CD4-positive, alpha-beta T cell treated with Interleukin-4 for 1 hour (primary cell): ENCODE measurements at places on chromosomes 7 and 10.

DNA sequence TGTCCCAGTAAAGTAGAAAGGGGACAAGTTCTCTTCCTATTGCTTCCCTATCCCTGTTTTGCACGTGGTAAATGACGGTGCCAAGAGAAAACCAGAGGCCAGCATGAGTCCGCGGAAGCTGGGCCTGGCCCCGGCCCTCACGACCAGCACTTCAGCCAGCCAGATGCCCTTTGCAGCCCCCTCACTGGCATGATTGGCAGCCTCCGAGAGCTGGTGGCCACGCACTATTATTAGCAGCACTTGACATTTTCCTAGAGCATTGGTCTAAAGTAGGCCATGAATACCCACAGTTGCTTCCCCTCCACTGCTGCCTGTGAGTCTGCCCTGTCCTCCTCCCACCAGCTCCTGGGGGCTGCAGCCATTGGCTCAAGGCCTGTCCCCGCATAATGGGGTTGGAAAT, 369.1 kb downstream of the PLXNA4 start:
- no peak for DNase-seq

GRCh38 chr7:109020251-109020650, 450.6 kb downstream of the DNAJB9 start:
- DNase-seq = no peak

DNA sequence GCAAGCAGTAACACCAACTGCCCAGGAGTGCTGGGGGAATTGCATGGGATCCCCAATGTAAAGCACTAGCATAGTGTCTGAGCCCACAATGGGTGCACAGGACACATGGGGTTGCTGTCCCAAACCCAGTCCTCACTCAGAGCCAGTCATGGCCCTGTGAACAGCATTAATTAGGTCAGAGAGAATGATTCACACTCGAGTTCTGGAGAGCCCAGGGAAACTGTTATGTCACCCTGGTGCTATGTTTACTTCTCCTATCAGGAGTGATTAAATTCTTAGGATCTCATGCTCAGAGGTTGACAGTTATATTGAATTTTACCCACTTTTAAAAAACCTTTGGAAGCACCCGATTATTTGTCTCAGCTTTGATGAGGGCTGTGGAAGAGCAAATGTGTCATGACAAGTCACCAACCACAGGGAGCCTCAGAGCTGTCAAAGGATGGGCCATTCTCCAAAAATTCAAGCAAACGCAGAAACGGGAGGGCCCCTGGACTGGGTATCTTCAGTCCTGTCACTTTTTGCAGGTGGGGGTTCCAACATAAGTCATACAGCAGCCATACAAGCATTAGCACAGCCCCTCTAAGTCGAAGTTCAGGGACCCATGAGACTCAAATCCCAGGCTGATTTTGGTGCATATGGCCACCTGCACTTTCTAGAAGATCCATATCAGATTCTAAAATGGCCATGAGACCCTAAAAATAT, 1.3 kb upstream of the RASSF4 start:
- DNase-seq = no peak

DNA sequence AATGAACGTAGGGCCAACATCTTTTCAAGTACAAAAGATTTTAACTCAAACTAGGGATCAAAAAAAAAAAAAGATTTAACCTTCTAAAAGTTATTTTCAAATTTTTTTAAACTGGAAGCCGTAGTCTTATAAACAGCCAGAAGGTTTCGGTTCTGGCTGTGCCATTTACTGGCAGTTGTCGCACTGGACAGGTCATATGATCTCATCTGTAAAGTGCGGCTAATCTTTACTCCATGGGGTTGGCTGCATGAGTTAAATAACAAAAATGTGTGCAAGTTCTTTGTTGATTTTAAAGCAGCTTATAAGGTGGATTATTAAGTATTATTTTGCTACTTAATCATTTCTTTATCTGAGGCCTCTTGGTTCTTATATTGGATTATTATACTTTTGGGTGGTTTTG, 36.6 kb downstream of the TRUB1 start:
- DNase-seq = no peak

DNA sequence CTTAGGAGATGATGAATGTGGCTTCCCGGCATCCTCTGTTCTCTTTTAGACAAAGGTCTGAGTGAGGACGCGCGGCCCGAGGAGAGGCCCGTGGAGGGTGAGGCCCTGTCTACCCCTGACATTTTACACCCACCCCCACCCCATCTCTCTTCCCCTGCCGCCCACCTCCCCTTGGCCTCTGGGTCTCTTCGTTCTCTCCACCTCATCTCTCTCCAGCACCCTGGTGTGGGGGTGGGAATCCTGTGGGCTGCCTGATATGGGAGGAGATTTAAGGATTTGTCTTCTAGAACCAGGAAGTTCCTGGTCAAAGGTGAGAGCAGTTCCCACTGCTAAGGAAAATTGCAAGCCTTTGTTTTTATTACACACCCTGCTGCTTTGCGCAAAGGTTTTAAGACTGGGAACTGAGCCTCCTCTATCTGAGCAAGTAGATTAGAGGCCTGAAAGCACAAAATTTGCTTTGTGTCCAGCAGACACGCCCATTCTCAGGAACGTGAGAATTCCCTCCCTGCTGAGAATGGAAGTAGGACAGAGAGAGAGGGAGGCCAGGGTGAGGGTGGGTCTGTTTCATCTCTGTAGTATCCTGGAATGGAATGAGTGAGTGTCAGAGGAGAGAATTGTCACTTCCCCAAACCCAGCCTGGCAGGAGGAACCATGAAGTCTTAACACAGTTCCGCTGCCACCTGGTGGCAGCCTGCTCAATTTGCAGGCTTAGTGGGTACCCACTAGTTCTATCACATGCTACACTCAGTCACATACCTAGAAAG, 91.2 kb downstream of the GTF2IRD1 start:
- peak; percentile 26 for DNase-seq

- no peak for DNase-seq
Measured at GRCh38 chr10:128642502-128642901, 516.3 kb upstream of the MKI67 start.

DNA sequence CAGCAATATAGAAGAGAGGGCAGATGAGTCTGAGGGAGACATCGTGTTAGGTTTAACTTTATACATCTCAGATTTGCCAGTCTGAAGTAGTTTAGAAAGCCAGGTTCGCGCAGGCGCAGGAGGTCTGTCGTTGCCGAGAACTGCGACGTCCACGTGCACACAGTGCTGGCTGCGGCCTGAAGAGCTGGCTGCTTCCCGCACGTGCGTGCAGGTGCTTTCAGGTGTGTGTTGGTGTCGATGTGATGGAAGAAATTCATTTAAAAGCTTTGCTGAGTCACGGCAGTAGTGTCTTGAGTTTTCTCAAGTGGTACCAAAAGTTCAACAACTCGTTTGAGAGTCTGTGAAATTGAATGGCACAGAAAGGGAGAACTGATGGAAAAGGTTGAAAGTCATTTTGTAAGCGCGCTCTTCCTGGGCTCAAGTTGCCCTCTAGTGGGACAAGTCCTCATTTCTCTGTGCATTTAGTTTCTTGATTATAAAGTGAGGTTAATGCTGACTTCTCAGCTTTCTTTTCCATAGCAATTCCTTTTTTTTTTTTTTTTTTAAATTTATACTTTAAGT, 18.6 kb downstream of the WDR37 start:
- peak; percentile 29 for DNase-seq

DNA sequence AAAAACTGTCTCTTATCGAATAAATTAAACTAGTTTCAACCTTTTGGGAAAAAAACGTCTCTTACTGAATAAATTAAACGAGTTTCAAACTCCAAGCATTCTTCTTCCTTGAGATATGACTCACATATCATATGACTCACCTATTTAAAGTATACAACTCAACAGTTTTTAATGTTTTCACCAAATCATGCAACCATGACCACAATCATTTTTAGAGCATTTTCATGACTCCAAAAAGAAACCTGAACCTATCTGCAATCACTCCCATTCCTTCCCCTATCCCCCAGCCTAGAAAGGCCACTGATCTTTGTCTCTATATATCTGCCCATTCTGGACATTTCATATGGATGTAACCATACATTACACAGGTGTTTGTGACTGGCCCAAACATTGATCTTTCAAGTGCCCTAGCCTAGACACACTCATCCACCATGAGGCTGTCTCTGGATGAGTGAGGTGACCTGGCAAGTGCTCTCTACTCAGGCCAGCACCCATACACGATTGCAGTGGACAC, 115.3 kb downstream of the PIP4K2A start:
- DNase-seq = no peak

DNA sequence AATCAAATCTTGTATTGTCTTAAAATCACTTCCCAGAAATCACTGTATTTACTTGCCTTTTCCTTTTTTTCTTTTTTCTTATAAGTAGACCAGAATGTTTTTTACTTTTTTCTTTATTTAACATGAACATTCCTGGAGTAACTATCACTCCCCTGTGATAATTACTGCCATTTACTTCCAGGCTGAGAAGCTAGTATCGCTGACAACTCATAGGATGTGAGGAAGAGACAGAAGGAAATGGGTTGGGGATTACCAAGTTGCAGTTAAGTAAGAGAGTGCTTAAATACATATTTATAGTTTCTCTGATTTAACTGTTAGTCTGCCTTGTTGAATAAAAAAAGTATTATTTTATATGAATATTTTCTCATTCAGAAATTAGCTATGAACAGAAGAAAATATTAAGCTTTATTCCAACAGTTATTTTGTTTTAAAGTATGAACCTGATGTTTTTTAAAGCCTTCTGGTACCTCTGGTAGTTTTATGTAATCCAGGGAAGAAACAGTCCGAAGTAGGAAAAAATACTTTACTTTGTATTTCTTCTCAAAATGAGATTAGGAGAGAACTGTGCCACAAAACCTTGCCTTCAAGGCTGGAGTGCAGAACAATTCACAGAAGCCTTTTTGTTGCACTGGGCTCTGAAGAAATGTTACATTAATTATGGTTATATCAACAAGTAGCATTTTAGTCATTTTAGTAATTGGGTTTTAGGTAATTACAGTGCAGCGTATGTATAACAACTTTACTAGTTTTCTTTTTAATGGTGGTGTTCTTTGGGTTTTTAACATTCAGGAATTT, 72.8 kb downstream of the SHOC2 start:
- no peak for DNase-seq

DNA sequence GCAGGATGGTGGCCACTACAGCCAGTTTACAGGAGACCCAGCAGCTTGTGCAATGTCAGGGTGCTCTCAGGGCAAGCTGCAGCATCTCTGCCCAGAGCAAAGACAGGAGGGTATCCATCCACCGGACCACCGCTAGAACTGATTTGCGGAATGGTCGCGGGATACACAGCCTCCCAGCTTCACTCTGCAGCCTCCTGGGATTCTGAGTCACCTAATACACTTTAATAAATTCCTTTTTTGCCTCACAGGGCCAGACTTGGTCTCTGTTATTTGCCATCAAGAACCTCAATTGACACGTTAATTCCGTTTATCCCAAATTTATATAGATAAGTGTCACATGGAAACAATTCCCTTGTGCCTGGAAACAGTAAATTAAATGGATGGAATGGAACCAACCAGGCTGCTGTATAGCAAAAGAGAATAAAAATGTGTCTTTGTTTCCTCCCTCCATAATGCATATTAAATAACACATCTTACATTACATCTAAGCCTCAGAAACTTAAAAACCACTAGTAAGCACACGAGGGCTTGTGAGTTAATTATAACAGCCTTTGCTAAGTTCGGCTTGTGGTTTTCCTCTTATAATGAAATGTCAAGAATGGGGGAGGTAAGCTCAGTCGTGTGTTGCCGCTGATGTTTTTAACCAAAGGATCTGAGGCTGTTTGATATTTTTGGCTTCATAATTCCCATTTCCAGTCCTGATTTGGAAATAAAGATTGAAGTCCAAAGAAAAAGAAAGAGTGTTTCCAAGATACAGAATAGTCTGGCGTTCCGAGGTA, 52.1 kb downstream of the ADRB1 start:
- no peak for DNase-seq

DNA sequence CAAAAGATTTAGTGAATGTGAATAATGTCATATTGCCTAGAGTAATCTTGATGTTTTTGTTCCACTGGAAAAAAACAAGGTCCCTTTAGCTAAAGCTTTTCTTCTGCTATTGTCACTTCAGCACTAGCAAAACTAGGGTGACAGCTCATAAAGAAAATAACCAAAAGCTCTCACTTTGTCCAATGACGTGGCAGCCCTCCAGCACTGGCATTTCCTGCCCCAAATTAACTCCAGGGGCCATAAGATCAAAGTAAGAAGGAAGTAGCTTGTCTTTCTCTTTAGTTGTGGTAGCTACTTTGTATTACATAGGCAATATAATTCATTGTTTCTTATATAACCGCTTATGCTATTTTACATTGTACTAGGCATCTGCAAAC, 47.3 kb downstream of the LRRN3 start:
- peak; percentile 63 for DNase-seq

- DNase-seq = no peak
Measured at GRCh38 chr7:69847921-69848612, 249.8 kb downstream of the AUTS2 start.

GRCh38 chr10:110672580-110672919, 28.4 kb downstream of the RBM20 start:
- DNase-seq = no peak

DNA sequence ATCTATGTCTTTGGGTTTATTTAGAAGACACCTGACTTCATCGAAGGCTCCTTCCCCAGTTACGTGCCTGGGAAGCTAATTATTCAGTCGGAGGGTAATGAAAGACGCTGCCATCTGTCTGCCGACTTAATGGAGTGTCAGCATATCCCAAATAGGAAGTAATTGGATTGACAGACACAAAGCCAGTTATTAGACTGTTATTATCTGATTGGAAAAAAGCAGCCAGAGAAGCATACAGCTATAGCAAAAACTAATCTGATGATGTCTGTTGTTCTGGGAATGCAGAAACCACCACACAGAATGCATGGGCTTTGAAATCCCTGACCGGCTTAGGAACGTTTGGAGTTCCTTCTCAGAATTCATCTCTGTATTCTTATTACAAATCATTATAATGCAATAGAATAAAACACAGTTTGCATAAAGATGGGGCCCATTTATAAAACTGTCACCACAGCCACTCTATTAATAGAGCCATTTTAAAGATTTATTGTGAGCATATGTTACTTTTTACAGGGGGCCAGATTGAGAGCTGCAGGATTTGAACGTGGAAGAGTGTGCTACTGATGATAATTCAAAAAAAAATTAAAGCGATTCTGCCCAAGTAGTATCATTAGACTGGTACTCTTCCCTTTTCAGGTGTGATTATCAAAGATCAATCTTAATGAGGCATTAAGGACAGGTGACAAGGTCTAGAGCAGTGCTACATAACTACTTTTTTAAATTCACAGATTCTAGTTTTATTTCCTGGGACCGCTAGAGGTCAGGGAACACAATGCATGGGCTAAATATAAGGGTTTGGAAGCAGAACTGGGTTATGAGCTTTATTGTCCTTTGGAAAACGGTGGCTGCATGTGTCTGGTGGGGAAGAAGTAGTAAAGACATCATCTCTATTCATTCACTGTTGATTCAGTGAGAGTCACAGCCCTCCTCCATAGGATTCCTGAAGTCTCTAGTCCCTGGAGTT, 330.1 kb upstream of the LRGUK start:
- DNase-seq = no peak
